Body of pancreas (tissue), 4 donors: ENCODE measurements at places on chromosomes 16 and 17. TPM values are rescaled to one million over a fixed set of nuclear protein-coding genes. Genes with fewer than 3 reads are reported as not detected.
A peak's percentile ranks its signal among the peaks of the same experiment; 100 is the strongest.

- no peak for DNase-seq
Observed at GRCh38 chr17:66799849-66800537, 34.9 kb upstream of the CACNG5 start.

DNA sequence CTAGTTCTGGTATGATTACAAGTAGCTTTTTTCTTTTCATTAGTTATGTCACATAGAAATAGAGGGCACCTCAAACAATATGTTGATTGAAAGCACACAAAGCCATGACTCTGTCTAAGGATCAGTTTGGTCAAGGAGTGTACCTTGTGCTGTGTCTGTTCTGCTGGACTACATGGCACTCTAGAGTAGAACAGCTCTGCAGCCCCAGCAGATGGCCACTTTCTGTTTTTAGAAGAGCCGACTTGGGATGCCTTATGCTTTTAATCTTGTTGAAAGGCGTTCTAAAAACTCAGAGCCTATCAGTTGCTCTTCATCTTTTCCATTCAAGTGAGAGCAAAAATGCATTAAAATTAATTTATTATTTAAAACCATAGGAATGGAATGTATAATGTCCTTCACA, 49.3 kb upstream of the CA10 start:
- DNase-seq = no peak

DNA sequence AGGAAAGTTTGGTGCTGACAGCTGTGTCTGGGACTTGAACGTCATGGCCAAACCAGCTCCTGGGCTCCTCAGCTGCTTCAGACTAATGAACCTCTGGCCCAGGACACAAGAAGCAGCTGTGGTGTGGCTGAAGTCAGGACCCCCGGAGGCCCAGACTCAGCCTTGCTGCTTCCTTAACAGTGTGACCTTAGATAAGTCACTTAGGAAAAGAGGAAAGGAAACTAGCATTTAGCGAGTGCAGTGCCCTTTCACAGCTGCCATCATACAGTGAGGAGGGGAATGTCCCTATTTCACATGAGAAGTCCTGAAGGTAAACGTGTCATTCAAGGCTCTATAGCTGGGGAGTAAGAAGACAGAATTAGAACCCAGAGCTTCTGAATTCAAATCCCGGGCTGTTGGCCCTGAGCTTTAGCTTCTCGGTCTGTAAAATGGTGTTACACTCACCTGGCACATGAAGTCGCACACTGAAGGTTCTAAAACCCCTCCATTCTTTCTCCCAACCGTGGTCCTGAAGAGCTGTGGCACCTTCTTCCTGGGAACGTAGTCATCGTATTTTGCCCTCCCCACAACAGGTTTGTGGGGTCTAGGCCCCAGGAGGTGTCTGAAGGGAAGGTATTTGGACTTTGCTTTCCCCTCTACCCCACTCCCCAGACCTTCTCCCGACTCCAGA, 910 bp upstream of the RAMP2 start:
- no peak for DNase-seq

The RAPGEFL1 gene
- total RNA-seq = 7.0 TPM

DNA sequence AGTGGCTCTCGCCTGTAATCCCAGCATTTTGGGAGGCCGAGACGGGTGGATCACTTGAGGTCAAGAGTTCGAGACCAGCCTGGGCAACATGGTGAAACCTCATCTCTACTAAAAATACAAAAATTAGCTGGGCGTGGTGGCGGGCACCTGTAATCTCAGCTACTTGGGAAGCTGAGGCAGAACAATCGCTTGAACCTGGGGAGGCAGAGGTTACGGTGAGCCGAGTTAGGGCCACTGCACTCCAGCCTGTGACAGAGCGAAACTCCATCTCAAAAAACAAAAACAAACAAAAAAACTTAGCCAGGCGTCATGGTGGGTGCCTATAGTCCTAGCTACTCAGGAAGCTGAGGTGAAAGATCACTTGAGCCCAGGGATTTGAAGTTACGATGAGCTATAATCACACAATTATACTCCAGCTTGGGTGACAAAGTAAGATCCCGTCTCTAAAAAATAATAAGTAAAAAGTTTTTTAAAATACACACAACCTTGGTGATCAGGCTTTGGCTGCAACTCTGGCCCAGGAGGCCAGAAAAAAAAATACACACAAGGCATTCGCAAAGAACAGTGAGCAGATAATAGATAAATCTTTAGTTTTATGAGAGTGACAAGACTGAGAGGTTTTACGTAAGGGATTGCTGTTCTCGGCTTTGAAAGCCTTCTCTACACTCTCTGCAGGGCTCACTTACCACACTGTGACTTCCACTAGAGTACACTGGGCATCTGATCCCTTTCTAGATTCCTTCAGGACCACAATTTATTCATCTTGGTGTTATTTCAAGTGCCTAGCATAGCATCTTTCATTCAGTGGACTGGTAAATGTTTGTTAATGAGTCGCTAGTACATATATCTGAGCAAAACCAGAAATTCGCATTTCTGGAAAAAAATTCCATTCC, 5.9 kb downstream of the GSPT1 start:
- no peak for DNase-seq

GRCh38 chr17:68461122-68461539, 3.8 kb upstream of the WIPI1 start:
- no peak for DNase-seq

DNA sequence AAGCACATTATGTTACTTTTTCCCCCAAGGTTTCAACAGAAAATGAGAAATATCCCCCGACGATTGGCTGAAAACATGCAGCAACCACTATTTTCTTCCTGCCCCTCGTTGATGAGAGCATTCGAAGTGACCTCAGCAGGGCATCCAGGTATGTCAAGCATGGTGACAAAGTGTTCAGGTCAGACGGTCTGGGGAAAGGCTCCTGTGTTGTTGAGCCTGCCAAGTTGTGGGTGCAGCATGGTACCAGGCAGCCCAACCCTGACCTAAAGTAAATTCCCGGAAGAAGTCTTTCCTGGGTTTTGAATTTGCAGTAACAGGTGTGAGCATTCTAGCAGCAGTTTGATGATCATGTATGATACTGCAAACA, 51.7 kb upstream of the SEC14L1 start:
- DNase-seq = no peak

DNA sequence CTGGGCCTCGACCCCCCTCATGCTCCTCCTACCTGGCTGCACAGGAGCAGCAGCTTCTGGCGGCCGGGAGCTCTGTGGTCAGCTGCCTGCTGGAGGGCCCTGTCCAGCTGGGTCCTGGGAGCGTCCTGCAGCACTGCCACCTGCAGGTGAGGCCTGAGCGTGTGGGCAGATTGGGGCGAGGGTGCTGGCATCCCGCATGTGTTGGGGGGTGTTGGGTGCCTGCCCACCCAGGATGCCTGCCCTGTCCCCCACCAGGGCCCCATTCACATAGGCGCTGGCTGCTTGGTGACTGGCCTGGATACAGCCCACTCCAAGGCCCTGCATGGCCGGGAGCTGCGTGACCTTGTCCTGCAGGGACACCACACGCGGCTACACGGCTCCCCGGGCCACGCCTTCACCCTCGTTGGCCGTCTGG, 16.5 kb downstream of the FCSK start:
- peak; percentile 46 for DNase-seq

The PIMREG gene
- total RNA-seq = not detected

The KRTAP4-1 gene
- total RNA-seq = not detected

The SRRM2 gene
- total RNA-seq = 1,198 TPM

DNA sequence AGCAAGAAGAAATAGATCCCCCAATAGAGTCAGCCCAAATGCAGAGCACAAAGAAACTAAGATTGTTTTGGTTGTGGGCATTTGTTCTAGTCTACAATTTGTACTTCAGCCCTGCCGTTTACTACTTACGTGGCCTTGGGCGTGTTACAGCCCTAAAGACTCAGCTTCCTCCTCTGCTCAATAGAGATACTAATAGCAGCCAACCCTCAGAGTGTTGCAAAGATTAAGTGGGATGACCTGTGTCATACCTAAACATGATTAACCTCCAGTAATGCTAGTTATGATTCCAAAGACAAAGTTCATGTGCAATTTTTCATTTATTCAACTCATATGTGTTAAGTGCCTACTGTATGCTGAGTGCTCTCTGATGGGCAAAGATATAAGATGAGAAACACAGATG, 43.1 kb downstream of the MAF start:
- DNase-seq = no peak

The TBC1D3B gene
- total RNA-seq = not detected

DNA sequence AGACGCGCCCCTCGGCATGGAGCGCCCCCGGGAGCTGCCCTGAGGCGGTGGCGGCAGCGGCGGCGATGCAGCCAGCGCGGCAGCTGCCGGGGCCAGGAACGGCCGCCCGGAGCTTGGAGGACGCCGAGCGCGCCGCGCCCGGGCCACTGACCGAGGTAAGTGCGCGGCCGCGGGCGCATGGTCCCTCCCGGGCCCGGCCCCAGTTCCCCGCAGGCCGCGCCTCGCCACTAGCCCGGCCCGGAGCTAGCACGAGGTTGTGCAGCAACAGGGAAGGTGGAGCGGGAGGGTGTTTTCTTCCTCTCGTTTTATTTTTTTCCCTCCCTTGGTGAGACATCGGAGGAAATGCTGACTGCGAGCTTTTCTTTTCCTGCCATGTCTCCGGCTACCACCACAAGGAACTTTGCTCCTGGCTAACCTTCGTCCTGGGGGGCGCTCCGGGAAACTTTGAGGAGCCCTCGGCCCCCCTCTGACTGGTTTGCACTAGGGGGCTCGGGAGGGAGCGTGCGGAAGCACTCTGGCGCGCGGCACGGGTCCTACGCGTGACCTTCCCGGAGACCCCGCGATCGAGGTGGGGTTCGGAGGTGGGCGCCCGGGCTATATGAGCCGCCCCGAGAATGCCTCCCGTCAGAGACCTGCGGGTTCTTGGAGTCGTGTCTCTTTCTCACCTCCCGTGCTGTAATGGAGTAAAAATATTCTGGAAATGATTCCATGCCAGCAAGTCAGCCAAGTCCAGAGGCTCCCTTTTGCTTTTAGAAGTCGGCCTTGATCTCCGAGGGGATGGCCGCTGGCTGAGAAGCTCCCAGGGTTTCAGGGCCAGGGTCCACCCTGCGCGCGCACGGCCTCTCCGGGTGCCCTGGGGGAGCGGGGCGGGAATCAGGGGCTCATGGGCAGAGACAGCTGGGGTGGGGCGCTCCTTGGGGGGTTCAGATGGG, 868 bp downstream of the KCNJ12 start:
- peak; percentile 15 for DNase-seq

DNA sequence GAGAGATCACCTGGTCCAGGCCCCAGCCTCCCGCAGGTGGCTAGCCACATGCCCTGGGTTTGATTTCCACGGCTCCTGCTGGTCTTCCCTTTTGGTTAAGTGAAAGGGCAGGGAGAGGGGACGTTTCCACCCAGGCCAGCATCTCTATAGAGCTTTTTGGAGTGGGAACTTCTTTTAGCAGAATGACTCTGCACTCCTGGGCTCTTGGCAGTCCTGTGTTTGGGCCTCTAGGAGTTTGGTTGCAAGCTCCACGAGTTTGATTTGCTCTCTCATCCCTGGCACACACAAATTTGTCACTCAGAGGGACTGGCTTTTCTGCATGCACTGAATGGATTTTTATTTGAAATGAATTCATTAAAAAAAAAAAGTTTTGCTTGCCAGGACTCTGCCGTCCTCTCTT, 32.8 kb downstream of the MSI2 start:
- DNase-seq = no peak

DNA sequence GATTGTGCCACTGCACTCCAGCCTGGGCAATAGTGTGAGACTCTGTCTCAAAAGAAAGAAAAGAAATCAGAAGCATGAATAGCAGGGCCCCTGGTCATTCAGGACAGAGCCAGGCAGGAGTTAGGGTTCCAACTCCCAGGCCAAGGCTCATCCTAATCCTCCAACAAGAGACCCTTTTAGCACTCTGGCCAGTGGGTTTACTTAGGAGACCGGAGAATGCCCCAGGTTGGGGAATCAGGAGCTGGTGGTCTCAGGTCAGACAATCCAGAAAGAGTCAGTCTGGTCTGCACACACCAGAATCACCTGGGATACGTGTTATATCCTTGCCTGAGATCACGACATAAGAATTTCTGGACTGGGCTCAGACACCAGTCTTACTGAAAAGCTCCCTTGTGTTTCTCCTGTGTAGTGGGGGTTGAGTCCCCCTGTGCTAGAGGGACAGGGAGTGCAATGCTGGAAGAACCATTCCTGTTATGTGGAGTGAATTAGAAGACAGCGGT, 48.7 kb downstream of the CCDC42 start:
- DNase-seq = no peak

The TAC4 gene
- not detected for total RNA-seq

The BORCS6 gene
- total RNA-seq = 11.9 TPM

GRCh38 chr17:12043702-12044101, 23.0 kb downstream of the MAP2K4 start:
- DNase-seq = no peak

The PRSS33 gene
- not detected for total RNA-seq

- no peak for DNase-seq
Observed at GRCh38 chr17:7647018-7647417, 3.7 kb upstream of the ATP1B2 start.

- DNase-seq = no peak
Observed at GRCh38 chr17:50562242-50563091, 2.0 kb downstream of the CACNA1G start.

GRCh38 chr16:30669026-30669902, 11.0 kb downstream of the FBRS start:
- no peak for DNase-seq

The NPIPB2 gene
- 2.3 TPM for total RNA-seq

DNA sequence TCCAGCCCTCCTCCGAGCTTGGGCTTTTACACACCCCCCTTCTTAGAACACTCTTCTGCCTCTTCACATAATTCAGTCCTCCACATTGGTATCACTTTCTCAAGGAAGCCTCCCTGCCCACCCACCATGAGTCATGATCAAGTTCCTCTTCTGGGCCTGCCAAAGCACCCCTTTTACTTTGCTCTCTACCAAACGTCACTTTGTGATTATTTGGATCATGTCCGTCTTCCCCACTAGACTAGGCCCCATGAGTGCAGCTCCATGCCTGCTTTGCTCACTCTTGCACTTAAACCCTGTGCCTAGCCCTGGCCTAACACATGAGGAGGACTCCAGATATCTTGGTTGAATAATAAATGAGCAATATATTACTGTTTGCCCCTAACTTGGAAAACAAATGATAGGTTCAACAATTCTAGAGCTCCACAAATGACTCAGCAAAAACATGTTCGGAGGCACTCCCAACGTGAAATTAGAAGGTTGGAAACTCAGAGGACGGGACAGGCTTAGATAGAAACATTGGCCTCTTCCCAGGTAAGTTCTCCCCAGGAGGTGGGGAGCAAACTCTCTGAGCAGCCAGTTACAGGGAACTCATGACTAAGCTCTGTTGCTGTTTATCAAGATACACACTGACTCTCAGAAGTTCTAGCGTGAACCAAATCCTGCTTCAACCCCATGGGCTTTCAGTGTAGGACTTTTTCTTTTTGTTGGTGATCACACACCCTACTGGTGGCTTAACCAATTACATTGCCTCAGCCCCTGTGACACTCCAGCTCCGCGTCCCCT, 28.3 kb downstream of the G6PC1 start:
- DNase-seq = peak; percentile 86
